ENCODE measurements at places on chromosomes 1 and 21.
A peak's percentile ranks its signal among the peaks of the same experiment; 100 is the strongest.

- DNase-seq = no peak
Observed at GRCh38 chr1:165876121-165876520, 48.7 kb downstream of the UCK2 start.

DNA sequence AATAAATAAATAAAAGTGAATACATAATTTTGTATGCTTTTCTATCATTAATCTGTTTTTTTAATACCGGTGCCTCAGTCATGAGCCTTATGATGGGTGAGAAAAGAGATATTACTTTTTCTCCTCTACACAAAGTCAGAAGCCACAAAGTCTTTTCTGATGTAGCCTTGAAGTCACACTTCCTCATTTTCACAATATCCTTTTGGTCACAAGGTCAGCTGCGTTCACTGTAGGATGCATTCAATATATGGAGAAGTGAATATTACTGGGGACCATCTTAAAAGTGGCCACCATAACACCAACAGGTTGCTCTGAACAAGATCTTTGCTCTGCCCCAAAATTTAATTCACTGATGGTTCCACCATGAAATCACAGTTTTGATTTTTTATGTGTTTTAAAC is 83.3 kb upstream of the TNR start:
- peak; percentile 8 for DNase-seq

DNA sequence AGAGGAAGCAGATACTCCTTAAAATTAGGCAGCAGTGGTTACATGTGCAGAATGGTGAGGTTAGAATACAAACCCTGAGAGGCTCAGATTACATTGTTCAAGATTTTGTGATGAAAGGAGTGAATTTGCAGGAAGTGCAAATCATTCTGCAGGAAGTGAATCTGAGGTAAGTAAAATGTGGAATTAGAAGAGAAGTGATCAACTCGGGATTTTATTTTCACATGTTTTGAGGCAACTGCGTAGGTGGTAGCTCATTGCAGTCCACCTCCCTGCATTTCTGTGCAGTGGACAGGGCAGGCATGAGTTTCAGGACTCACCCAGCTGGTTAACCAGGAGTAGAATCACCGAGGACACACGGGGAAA is 2.1 kb upstream of the PLA2G2C start:
- DNase-seq = no peak

- no peak for DNase-seq
Observed at GRCh38 chr1:200794506-200795065, 55.9 kb downstream of the CAMSAP2 start.

DNA sequence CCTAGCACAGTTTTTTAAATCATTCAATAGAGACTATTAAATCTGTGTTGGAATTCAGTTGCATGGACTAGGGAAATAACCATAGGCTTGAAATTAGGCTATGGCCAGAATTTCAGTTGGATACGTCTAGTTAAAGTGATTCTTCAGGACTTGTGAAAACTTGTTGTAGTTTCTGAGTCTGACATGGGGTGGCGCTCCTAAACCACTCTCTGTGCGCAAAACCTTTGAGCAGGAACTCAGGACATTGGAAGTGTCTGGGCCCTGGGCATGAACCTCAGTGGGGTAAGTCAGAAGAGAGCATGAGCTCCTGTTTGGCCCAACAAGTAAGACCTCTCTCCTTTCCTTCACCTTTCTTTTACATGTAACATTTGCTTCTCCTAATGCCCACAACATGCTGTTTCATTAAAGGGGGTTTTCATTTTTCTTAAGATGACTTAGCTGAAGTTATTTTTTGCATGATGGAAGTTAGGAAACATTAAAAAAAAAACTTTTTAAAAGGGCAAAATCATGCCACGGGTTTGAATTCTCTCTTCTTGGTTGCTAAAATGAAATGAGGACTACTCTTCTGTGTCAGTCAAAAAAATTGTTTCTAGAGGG is 17.1 kb upstream of the CCDC190 start:
- peak; percentile 31 for DNase-seq

GRCh38 chr1:205746757-205747412 is 3.1 kb downstream of the NUCKS1 start:
- no peak for DNase-seq

DNA sequence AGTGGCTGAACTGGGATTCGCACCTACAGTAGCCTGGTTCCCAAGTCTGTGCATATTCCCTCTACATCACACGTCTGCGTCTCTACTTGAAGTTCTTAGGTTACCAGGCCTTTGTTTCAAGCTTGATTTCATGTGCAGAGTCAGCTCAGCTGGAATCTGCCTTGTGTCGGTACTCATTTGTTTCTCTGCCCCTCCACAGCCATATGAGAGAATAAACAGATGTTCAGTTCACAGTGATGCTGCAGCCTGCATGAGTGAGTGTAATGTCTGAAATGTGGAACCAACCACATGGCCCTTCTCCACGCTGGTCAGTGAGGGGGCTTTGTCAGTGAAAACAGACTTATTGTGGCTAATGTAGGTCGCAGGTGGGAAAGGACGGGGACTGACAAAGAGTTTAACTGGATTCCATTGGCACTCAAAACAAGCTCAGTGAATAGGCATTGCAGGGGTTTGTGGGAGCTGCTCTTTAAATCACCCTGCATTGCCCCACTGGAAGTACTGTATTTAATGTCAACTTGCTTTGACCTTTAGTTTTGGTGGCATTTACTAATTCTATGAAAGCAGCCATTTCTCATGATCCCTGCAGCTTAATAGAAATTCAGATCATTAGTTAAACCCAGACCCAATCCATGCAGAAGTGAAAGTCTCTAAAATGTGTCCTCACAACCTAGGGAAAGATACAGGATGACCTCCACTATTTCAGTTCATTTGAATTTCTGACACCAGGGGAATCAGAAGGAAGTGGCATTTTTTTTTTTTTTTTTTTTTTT is 136.4 kb upstream of the FAM78B start:
- DNase-seq = no peak

DNA sequence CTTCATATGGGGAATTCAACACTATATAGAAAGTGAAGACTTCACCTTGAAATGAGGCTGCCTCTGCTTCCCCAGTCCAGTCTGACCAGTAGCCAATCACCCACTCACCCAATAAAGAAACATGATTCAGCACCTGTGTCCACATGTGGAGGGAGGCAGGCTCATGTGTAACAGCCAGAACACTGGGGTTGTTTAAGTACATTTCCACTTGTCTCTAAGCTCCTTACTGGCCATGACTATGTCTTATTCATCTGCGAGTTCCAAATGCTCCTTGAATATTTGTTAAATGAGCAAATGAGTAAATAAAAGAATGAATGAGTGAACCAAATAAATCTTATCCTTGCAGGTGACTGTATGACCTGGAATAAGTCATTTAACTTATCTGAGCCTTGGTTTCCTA is 100.1 kb downstream of the BRINP2 start:
- DNase-seq = no peak

DNA sequence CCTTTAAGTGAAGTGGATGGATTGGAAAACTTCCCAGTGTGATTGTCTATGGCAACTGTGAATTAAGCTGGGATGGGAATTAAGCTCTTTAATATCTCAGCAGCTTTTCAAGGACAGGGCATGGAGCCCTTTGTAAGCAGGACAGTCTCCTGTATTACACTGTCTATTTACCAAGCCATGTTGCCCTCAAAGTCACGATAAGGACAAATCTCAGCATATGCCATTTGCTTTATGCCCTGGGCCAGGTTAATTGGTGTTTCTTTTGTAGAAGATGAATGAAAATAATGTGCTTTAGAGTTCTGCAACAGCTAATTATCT is 17.6 kb downstream of the UTP25 start:
- no peak for DNase-seq

DNA sequence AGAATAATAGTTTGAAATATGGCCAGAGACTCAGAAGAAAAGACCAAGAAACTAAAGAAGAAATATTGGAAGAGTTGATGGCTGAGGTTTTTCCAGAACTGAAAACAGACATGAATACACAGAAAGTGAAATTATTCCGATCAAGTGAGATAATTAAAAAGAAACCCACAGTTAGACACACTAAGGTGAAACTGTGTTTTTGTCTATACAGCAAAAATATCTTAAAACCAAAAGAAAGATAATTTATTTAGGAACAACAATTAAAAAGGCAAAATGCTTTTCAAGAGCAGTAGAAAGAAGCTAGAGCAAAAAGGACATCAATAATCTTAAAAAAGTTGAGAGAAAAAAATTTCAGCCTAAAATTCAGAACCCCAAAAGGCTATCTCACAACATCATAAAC is 116.3 kb downstream of the COP1 start:
- no peak for DNase-seq

DNA sequence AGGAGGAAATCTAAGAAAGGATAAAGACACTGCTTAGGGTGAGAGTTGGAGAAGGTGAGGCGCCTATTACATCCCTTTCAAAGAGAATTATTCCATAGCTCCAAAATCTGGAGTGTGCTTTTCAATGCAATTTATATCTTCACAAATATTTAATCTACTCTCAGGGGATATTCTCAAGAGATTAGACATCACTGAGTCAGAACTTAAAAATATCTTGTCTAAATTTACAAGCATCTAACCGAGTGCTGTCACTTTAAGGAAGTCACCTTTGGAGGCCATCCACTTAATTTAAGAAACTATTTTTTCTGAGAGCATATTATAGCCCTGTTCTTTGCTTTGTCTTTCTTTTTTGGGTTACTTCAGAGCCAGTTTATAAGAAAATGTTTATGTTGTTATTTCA is 134.6 kb downstream of the TNFSF18 start:
- DNase-seq = no peak

GRCh38 chr1:16205891-16206546 is 6.4 kb downstream of the ARHGEF19 start:
- no peak for DNase-seq

- DNase-seq = no peak
Observed at GRCh38 chr1:66276218-66276617, 257.7 kb upstream of the SGIP1 start.

DNA sequence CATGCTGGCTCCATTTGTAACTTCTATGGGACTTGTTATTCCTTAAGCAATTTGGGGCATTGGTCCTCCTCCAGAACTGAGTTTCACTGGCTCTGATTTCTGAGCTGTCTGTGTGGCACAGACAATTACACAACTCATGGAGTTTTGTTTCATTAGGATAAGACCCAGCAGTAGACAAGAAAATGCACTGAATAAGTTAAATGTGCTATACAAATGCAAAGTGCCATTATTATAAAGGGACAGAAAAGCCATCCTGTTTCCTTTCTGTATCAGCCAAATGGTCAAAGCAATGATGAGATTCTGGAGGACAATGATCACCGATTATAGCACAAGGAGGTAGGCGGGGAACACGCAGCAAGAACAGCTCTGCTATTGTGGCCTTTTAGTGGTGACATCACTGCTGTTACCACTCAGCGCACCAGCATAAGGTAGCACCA is 81.9 kb downstream of the CNIH3 start:
- no peak for DNase-seq

DNA sequence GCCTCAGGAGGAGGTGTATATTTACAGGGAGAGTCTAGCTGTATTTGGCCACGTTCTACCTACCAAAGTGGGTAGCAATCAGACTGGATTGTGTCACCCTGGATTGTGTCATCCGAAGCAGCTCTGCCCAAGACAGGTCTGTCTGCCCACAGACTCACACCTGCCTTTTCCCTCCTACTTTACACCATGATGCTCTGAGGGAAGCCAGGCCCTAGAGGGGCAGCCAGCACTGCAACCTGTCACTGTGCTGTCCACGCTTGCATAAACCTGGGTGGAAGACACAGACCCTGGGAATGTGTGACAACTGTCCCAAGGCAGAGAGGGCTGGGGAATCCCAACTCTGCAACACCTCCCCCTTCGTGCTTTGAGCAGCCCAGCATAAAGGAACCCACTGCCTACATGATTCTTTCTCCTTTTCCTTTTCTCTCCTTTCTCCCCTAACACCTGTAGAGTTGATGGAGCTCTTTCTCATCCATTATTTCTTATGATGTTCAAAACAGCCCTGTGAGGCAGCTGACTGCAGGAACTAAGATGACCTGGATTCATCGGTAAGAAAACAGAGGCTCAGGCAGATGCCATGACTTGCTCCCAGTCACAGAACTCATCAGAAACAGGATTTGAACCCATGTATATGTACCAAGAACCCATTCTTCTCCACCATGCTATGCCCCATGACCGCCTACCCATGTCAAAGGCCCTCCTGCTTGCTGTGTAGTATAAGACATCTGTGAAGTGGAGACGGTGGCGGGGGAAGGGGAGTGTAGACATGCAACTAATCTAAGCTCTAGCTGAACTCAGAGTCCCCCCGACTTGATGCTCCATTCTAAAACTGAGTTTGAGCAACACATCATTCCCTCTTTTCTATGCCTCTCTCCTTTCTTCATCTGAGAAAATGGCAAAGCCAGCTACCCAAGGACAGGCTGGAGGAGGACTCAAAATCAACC is 55.9 kb downstream of the ITPKB start:
- DNase-seq = no peak

- peak; percentile 23 for DNase-seq
Observed at GRCh38 chr1:157238585-157238984, 100.4 kb upstream of the ETV3 start.

DNA sequence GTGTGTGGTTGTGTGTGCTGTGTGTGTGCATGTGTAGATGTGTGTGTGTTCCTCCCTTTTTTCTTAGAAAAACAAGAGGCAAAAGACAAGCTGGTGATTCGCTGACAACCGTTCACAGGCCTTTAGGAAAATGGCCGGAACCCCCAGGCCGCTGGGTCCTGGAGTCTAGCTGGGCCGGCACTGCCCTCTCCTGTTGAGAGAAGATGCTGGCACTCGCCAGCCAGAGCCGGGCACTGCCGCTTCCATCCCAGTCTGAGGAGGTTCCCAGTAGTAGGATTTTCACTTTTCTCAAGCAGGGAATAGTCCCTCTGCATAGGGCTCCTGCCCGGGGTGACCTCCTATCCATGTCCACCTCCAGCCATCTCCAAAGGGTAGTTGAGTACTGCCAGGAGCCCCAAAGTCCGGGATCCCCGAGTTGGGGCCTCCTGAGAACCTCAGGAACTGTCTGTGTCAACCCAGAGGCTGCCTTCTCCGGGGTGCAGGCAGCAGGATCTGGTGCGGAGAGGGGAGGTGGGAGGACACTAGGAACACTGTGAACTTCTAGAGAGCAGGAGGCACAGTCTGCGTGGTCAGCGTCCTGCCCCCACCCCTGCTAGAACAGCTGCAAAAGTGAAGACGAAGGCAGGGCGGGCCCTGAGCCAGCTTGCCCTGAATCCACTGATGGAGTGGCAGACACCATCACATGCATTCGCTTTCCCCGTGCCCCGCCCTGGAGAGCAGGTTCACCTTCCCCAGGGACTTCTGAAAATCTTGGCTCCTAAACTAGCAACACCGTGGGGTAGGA is 44.1 kb upstream of the ARHGEF16 start:
- DNase-seq = no peak

DNA sequence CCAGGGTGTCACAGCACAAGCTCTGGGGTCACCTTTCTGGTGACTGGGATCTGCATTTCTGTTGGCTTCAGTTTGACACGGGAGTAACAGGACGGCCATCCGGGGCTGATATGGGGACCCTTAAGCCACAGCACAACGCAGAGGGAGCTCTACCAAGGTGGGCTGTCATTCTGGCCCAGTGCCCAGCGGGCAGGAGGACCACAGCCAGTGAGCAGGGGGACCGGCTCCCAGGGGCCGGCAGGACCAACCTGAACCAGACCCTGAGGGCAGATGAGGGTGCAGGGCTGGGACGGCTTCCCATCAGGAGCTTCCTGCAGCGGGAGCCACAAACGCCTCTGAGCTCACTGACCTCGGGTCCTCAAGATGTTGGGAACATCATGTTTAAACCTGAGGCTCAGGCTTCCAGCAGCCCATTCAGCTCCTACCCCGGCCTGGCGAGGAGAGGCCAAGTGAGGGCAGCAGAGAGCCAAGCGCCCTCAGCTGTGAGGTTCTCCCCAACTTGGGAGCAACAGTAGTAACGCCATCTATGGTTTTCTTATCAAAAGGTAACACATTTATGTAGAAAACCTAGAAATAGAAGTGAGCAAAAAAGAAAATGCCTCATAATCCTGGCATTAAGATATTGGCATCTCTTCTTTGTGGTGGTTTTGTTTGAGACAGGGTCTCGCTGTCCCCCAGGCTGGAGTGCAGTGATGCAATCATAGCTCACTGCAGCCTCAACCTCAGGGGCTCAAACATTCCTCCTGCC is 26.8 kb downstream of the TMEM201 start:
- DNase-seq = peak; percentile 84

Data from hematopoietic multipotent progenitor cell treated with erythropoietin and hydrocortisone succinate and interleukin-3 and kit ligand, for 8 days (in vitro differentiated cells).